ENCODE measurements at places on chromosomes 5 and 9. TPM values are rescaled to one million over a fixed set of nuclear protein-coding genes. Genes with fewer than 3 reads are reported as not detected.

- no peak for DNase-seq
Measured at GRCh38 chr9:75604661-75605060, 285.8 kb upstream of the PCSK5 start.

- no peak for DNase-seq
Measured at GRCh38 chr9:7239708-7240107, 481.9 kb downstream of the KDM4C start.

The DNAH5 gene
- 1.5 TPM for total RNA-seq

GRCh38 chr5:115179030-115179393, 9.3 kb upstream of the TRIM36 start:
- no peak for DNase-seq

DNA sequence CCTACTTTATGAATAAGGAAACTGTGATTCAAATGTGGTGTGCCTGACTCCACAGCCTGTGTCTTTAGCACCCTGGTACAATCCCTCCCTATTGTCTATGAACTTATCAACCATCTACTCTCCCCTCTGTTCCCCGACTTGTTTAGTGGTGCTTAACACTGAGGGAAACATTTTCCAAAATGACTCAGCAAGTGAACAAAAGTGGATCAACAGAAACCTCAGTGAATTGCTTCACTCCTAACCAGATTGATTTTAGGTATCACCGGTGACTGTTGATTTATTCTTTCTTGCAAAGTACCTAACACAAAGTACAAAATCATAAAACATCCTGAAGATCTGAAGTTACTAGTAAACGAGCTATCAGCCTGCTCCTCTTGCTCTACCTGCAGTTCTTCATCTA, 42.1 kb upstream of the RAPGEF6 start:
- no peak for DNase-seq

DNA sequence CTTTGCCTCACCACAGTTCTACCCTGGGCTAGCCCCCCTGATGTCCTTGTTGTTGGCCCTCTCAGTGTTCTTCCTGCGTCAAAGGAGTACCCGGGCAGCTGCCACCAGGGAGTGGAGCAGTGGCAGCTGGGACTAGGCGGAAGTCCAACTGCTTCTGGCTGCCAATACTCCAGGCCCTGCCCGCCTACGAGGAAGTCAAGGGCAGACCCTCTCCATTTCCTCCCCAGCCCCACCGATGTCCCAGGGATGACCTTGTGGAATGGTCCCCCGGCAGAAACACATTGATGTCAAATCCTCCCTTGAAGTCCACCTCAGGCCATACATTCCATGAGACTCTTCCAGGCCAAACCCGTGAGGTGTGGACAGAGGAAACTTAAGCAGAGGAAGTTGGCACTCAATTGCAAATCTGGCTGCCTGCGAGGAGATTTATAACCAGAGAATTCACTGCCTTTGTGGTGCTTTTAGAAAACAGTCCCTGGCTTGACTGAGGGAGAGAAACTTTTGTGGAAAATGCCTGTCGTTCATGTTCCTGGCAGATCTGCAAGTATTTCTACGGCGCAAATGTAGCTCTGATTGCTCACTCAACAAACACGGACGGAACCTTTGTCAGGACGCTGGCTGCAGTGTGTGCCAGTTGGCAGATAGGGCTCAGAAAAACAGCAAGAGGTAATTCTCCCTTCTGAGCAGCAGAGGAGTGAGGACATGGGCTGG, 339.7 kb downstream of the RAB3C start:
- DNase-seq, result no peak

The ANKRD18B gene
- total RNA-seq, result 0.75 TPM

- DNase-seq, result peak; percentile 37
Measured at GRCh38 chr5:62354028-62354874, 48.2 kb downstream of the KIF2A start.

The HTR1A gene
- total RNA-seq, result not detected

All from H4 (cell line).